ENCODE measurements at places on chromosomes 4 and X.

DNA sequence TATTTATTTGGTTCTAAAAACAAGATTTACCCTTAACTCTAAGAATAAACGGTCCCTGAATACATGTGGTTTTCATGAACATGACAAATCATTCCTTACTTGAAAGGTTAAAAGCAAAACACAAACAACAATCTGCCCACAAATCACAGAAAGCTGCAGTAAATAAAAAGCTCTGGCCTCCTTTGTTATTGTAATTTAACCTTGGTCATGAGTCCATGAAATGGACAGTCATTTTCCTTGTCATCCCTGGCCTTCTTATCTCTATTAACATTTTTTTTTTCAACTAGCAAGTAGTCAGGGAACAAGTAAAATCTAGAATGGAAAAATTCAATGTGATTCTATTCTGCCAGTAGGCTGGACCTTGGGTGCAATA, 92.7 kb downstream of the SCD5 start:
- no peak for DNase-seq

GRCh38 chr4:164177753-164178152, 576.2 kb upstream of the SMIM31 start:
- DNase-seq, result no peak

GRCh38 chr4:185093603-185094002, 49.5 kb upstream of the SLC25A4 start:
- no peak for DNase-seq

DNA sequence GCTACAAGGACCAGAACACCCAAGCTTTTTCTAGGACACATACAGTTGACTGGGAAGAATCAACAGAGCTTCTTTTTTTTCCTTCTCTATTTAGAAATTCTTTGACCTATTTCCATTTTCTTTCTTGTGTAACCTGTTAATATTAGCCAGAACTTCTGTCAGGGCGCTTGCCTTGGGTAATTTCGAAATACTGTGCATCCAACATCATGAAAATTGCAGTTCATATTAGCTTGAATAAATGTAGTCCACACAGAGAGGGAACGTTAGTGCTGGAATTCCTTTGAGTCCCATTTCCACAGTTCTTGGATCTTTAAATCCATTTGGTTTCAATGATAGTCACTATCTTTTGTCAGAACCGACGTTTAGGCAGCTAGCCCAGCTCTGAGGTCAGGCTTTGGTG, 141.8 kb downstream of the MXRA5 start:
- no peak for DNase-seq

- DNase-seq, result no peak
Observed at GRCh38 chr4:186904101-186904500, 180.4 kb upstream of the FAT1 start.

Measured in NCI-H187 (cell line).